ENCODE measurements at places on chromosomes 4 and X.
A peak's percentile ranks its signal among the peaks of the same experiment; 100 is the strongest.

- DNase-seq, result peak; percentile 77
Observed at GRCh38 chrX:110412971-110413726, 54.5 kb downstream of the RTL9 start.

DNA sequence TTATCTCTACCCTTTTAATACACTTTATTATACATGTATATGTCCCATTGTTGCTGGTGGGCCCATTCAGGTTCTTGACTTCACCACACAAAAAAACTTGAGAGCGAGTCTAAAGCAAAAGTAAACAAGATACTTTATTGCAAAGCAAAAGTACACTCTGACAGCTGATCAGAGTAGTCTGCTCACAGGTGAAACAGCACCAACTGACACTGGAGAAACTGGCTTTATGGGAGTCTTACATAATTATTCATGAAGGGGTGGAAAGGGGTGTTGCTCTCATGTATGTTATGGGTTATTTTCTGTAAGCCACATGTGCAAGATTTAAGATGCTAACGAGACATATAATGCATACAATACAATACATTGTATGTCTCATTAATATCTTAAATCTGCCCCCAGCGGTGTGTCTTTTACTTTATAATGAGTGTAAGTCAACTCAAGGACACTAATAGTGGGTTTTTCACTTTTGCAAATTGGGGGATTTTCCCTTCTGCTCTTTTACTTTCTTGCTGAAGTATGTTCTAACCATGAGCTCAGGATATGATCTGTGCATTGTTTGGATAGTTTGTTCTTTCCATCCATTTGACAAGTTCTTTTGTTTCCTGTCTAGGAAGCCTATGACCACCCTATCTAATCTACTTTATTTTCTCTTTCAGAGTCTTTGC is 256.1 kb upstream of the ITM2A start:
- no peak for DNase-seq

DNA sequence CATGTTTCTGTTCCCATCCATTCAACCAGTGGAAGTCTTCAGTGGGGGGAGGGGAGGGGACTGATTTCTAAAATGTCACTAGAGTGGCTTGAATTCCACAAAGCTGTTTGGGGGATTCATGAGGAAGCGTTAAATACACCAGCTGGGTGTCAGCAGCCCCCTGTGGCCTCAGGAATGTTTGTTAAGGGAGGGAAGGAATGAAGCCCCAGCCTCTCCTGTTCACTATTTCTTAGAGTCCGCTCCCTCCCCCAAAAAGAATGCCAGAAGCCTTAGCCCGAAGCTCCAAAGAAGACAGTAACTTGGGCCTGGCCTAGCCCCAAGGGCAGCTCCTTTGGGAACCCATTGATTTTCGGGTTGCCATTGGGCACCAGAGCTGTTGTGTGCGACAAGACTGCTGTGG is 3.3 kb downstream of the SHROOM2 start:
- DNase-seq, result no peak

DNA sequence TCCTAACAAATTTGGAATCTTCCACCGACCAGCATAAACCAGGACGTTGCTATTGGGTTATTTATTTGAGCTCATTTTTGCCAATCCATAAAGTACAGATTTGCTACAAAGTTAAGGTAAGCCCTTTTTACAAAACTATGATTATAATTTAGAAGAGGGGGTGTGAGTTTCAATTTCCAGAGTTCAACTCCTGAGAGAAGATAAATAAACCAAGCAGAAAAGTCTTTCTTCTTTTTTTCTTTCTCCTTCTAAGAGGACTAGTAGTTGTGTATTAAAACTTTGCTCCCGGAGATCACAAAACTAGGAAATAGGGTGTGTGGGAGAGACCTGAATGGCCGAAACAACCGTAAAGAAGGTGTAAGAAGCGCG is 2.6 kb downstream of the PITX2 start:
- no peak for DNase-seq

DNA sequence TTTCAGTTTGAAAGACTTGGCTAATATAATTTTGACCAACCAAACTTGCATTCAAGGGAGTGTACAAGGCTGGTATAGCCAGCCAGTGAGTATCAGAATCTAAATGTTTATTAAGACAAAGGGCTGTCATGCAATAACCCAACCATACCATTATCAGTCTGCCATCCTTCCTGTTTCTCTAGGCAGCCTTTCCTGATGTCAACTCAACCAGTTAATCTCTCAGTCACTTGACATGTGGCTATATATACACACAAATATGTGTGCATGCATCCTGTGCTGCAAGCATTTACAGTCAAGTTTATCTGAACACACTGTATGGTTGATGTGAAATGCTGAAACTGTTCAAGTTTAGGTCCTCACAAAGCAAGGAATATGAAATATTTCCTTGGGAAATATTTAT is 17.2 kb downstream of the BTK start:
- no peak for DNase-seq

GRCh38 chrX:56618323-56618722 is 54.9 kb downstream of the UBQLN2 start:
- DNase-seq, result no peak

DNA sequence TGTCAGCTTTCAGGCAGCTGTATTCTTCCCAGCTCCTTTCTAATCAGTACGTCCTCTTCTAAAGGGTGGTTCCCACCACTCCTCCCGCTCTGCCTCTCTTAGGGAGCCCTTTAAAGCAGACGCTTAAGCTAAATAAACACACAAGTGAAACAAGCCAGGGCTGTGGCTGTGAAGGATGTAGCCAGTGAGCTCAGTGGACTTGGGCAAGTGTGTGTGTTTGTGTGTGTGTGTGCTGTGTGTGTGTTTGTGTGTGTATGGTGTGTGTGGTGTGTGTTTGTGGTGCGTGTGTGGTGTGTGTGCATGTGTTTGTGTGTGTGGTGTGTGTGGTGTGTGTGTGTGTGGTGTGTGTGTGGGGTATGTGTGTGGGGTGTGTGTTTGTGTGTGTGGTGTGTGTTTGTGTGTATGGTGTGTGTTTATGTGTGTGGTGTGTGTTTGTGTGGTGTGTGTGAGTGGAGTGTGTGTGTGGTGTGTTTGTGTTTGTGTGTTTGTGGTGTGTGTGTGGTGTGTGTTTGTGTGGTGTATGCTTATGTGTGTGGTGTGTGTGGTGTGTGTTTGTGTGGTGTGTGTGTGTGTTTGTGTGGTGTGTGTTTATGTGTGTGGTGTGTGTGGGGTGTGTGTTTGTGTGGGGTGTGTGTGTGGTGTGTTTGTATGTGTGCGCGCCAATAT is 283.3 kb downstream of the PTTG2 start:
- DNase-seq, result no peak

DNA sequence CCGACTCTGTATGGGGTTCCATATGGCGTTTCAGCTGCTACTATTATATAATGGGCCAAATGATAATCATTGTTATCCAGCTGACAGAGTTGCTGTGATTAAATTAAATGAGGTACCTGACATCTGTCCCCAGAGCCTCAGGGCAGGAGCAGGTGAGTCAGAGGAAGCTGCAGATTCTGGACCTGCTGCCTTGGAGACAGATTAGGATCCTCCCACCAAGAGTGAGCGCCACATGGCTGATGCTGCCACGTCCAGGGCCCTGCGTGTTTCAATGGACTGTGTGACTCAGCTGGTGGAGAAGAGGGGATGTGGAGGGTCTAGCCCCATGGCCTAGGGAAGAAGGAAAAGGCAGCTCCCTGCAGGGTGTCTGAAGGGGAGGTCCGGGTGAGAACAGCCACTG is 28.3 kb upstream of the UXT start:
- DNase-seq, result no peak

DNA sequence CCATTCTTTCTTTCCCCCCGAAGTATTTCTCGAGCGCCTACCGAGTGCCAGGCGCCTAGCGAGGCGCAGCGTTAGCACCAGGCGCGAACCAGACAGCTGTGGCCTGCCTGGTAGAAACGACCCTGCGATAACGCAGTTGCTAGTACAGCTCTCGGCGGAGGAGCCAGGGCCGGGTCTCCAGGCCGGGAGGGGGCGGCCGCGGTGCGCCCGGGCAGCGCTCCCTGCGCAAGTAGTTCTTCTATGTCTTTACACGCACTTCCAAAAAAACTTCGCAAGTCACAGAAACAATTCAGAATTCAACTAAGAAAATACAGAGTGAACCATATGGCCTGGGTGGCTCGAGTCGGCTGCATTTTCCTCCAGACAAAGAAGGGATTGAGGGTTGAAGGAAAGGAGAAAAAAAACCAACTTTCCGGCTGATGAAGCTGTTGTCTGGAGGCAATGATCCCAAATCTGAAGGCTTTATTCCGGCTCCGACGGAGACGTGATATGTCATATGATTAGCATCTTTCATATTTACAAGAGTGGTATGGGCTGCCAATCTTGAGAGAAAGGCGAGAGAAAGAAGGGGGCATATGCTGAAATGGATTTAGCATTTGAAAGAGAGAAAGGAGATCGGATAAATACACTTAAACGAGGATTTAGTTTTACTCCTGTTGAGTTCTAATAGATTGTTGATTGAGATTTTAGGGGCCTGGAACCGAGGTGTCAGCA is 7.2 kb upstream of the NEUROG2 start:
- peak; percentile 62 for DNase-seq
